H4 (cell line): ENCODE measurements at places on chromosomes 13 and 19. TPM values are rescaled to one million over a fixed set of nuclear protein-coding genes. Genes with fewer than 3 reads are reported as not detected.

ZNF226 gene
- 23.0 and 27.9 TPM in 2 replicates for total RNA-seq

KRTDAP gene
- total RNA-seq, result not detected in 2 replicates

RDH8 gene
- total RNA-seq, result not detected in 2 replicates

KLHL1 gene
- total RNA-seq, result not detected in 2 replicates

- no peak for DNase-seq
Observed at GRCh38 chr19:33644284-33644836, 22.6 kb downstream of the CHST8 start.

DNA sequence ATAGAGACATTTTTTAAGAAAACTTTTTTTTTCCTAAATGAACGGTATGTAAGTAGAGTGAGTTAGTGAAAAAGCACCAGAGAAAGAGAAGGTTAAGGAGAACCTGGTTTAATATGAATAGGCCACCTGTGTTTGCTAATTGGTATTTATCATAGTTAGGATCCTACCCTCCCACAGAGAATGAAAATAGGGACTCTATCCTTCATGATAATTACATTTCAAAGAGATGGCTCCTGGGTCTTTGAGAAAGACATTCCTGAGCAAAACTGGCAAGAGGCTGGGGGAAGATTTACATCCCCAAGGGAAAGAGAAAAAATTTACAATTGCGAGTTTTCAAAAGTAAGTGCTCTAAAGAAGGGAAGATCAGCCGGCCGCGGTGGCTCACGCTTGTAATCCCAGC, 1284.5 kb downstream of the SLITRK1 start:
- DNase-seq, result no peak

DNA sequence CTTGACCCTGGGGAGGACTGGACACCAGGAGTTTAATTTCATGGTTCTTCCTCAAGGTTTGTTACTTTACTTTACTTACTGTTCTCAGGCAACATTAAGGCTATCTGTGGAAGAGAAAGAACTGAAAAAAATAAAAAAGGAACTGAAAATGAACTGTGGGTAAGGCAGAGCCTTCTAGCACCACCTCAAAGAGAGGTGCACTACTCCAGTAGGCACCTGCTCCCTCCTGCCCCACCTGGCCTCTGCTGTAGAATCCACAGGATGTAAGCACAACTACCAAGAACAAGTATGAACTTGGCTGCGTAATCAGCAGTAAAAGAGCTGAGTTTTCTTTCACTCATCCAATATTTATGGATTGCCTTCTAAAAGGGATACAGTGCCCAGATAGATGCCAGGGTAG, 12.2 kb downstream of the ZNF112 start:
- DNase-seq, result no peak

GRCh38 chr13:32748305-32748704, 162.1 kb downstream of the PDS5B start:
- no peak for DNase-seq

DNA sequence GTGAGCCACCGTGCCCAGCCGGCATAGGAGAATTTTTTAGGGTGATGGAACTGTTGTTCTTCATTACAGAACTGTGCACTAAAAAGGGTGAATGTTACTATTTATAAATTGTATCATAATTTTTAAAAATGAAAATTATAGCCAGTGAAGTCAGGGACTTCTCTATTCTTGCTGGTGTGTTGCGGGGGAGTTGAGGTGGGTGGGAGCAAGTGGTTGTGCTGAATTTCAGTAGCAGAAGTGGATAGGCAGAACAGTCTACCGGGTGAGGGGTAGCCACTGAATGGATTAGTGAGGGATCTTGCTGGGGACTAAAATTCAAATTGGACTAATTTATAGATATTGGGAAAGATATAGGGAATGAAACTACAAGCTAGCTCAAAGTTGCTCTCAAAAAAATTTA, 74.0 kb downstream of the CAB39L start:
- no peak for DNase-seq

DNA sequence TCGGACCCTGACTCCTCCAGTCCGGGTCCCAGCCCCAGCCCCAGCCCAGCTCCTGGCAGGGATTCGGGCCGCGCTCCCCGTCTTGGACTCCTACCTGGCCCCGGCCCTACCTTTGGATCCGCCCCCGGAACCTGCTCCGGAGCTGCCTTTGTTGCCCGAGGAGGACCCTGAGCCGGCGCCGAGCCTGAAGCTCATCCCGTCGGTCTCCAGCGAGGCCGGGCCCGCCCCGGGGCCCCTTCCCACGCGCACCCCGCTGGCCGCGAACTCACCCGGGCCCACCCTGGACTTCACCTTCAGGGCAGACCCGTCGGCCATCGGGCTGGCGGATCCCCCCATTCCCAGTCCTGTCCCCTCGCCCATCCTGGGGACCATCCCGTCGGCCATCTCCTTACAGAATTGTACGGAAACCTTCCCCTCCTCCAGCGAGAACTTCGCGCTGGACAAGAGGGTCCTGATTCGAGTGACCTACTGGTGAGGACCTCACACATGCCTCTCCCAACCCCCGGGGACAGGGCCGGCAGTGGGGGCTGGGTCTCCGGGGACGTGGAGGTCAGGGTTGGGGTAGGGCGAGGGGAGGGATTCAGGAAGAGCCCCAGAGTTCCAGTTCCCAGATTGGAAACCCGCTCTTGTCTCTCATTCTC, 732 bp downstream of the SELENOV start:
- DNase-seq, result no peak

DNA sequence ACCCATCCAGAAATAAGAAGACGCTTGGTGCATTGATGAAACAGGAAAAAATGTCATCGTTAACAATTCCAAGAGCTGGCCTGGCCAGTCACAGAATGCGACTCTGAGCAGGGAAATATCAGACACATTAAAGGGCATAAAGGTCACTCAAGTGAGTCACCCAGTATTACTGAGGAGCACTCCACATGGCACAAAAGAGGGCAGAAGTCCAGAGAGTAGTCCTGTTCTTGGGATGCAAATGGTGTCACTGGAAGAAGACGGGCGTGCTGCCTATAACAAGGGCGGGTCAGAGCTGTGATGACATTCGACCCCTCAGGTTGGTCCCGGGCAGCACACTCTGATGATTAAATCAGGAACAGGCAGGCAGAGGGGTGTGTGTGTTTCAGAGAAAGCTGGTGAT, 720.3 kb downstream of the UQCRFS1 start:
- no peak for DNase-seq

DNA sequence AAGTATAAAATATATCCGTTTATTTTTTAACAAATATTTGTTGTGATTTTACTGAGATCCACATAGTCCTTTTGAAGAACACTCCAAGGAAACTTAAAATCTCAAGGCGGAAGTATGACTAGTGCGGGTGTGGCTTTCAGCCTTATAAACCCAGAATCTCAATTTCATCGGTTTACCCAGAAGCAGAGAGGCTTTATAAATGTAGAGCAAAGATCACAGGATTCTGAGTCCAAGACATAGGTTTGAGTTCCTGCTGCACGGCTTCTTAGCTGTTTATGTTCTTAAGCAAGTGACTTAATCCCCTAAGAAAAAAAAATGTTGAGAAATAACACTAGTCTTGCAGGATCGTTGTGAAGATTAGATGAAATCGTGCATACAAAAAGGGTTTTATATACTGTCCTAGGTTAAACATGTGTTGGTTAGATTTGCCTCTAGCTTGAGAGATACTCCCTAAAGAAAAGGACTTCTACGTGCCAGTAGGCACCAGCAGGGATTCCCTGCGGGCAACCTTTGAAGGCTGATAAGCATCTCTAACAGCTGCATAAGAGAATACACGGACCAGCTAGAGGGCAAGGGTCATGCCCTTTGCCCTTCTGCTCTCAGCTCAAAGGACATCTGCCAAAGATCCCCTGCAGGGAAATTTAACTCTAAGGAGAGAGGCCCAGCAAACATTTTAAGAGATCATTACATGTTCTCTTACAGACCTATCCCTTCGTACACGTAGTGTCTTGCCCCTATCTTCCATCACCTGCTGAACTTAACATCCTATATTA, 130.4 kb upstream of the MIR17HG start:
- DNase-seq, result no peak

DNA sequence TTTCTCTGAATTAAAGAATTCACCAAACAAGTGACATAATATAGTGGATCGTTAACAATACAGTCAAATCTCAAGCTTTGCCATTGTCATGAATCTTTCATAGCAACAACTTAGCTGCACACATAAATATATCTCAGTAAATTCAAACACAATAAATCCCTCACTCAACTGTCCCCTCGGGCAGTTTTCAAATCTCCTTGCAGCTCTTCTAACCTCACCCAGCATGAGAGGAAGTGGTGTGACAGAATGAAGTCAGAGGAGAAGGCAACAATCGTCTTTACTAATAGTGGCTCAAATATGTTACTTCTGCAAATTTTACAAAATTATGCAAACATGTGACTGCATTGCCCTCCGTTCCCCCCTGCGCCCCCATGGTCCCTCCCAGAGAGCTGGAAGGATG, 148.2 kb downstream of the RAP2A start:
- DNase-seq, result no peak

GRCh38 chr13:83666141-83666540, 216.1 kb downstream of the SLITRK1 start:
- no peak for DNase-seq

GRCh38 chr13:73715114-73715910, 418.9 kb downstream of the KLF12 start:
- no peak for DNase-seq

DNA sequence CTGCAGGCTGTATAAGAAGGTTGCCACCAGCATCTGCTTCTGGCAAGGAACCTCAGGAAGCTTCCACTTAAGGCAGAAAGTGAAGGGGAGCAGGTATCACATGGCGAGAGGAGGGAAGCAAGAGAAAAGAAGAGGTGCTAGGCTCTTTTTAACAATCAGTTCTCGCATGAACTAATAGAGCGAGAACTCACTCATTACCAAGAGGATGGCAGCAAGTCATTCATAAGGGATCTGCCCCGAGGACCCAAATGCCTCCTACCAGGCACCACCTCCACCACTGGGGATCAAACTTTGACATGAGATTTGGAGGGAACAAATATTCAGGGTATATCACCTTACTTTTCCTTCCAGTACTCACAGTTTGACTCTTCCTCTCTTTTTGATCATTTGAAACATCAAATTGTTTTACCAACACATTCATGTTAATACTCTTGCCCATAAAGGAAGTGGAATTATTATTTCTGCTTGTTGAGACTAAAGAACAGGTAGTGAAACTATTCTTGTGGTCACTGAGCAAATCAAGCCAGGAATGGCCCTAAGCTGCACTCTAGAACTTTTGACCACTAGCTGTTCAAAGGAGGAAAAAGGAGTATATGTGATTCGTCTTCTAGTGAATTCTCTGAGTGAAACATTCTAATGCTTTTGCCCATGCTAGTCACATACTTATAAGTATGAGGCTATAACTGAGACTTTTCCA, 45.0 kb downstream of the LACC1 start:
- DNase-seq, result no peak

DNA sequence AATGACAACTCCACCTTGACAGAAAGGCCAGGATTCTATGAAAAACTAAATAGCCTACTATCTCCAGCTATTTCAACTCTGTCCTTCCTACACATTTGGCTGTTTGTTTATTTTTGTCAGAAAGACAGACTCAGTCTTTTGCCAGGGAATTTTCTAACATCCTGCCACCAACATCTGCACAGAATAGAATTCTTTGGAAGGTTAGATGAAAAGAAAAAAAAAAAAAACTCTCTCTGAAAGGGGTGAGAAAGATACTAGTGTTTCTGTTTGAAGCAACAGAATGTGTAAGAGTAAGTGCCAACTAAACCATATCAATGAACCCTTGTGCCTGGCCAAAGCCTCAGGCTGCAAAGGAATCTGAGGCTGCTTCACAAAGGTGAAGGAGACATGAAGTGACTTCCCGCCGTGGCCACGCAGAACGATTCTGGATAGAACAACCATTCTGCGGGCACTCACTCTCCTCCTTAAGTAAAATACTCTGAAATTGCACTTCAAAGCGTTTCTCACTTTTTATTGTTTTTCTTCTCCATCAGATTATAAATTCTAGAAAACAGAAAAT, 498.2 kb downstream of the IRS2 start:
- DNase-seq, result no peak

DNA sequence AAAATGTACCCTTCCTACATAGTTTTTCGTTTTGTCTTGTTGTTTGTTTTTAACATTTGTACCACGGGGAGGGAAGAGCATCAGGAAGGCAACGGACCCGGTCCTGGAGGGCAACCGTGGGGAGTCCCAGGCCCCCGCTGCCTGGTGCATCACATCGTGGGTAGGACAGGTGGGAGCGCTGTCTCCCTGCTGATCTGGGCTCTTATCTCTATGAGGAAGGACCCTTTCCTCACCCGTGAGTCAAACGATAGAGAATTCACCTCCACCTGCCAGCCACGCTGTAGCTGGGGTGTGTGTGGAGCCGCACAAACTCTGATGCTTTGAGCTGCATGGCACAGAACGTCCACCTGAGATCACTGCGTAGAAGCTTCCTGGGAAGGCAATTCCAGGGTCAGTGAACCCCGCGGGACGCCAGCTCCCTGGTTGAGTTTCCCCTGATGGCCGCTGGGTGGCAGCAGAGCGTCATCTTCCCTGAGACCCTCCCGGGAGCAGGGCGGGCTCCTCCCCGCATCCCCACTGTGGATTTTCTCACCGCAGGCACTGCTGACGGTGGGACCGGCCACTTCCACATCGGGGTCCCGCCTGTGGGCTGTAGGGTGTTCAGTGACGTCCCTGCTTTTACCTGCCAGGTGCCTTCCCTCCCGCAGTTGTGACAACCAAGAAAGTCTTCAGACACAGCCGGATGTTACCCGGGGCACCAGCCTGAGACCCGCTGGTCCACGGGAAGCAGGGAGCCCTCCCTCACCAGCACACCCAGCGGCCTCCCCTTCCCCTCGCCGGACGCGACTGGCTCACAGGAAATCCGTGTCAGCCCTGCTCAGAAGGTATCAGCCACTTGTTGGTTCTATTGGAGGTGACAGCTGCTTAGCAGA, 54.7 kb downstream of the ZNF787 start:
- peak; percentile 56 for DNase-seq

DNA sequence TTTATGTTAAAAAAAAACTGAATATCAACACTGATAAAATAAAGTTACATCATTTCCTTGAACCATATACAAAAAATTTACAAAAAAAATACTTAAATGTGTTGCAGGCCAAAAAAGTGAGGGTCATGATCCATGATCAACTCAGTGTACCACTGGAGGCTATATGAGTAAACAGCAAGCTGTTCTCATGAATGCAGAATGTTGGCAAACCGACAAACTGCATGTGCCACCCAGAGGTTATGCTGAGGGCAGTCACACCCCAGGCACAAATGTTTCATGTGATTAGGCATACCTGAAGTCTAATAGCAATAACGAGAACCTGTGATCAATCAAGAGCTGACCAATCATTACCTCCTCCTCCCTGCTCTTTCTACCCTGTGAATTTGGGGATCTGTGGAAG, 91.9 kb downstream of the ZNF431 start:
- DNase-seq, result no peak
